ENCODE measurements at places on chromosomes 13 and 19.
A peak's percentile ranks its signal among the peaks of the same experiment; 100 is the strongest.

- DNase-seq, result no peak
These were observed 36.2 kb upstream of the TRPC4 start for GRCh38 chr13:37905736-37906135.

- no peak for DNase-seq
These were observed 9.9 kb downstream of the CDC16 start for GRCh38 chr13:114244637-114245036.

DNA sequence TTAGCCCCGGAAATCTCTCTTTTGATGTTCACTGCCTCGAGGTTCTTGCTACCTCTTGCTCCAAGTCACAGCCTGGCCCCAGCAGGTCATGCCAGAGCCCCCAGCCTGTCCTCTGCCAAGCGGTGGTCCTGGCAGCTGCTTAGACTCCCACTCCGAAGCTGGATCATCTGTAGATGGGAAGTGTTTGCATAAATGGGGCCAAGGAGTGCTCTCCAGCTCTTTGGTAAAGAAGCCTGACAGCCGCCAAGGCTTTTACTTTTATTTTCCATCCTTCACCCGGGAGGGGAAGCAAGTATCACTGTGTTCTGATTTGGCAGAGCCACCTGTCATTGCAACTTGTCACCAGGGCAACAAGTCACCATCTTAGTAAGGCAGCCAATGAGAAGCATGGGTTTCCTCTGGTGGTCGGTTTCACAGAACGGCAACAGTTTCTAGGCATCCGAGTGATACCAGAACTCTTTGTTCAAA is 10.6 kb upstream of the RETN start:
- DNase-seq, result peak; percentile 14

DNA sequence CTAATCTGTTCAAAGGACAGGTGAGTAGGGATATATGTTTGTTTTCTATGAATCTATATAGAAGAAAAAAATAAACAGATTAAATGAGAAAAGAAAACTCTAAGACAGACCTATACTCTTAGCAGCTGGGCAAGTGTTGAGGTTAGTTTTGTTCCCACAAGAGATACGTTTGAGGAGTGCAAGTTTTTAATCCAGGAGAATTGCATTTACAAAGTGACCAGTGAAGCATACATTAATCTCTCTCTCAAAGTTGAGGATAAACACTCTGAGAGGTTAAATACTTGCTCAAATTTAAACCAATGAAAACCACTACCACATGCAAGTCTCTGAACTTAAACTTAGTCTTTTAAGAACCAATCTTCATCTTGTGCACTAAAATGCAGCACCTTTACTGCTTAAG is 930.5 kb upstream of the MIR17HG start:
- no peak for DNase-seq
